ENCODE measurements at places on chromosomes 1 and 21. TPM values are rescaled to one million over a fixed set of nuclear protein-coding genes. Genes with fewer than 3 reads are reported as not detected.

The COL6A1 gene
- total RNA-seq = 756 TPM

The BGLAP gene
- total RNA-seq = not detected

DNA sequence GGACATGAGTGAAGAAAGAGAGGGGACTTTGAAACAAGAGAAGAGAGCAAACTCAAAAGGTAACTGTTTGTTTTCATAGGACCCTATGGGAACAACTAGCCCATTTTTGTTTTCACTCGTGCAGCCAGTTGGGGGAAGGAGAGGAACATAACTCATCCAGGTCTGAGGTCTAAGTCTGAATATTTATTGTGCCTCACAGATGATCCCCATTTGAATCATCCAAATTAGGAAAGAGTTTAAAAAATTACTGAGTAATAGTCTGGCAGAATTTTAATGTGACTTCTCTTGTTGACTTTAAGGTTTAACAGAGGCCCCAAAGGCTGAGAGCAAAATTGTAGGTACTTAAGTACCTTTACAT lies 10.4 kb upstream of the TSPAN2 start:
- no peaks in the 10 kb centered on the region for H3K36me3 ChIP-seq
- H3K27ac ChIP-seq = peak overlapping the region; percentile 90
- peaks cover 19% of the 10 kb centered on the region for H3K4me1 ChIP-seq
- DNase-seq = no peak
- H3K27me3 ChIP-seq = no peaks in the 10 kb centered on the region

The WDR64 gene
- not detected for total RNA-seq

GRCh38 chr1:49364676-49365075 lies 588.0 kb upstream of the BEND5 start:
- no peaks in the 10 kb centered on the region for H3K4me1 ChIP-seq
- no peaks in the 10 kb centered on the region for H3K36me3 ChIP-seq
- no peak for DNase-seq
